ENCODE measurements at places on chromosomes 3 and 15.

DNA sequence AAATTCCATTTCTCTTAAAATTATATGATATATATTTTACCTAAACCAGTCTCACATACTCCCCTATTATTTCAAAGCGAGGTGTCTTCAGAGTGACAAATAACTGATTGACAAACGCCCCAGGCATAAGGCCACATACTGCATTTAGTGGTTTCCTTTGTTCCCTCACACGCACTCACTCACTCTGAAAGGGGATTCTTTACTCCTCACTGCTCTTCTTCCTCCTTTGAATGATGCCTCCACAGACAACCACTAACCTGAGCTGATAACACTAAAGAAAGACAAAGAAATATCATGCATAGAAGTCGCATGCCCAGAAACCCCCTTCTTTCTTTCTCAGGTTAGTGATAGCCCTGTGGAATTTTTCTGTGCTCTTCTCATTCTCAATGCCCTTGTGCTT lies 24.1 kb upstream of the BBX start:
- DNase-seq, result no peak

DNA sequence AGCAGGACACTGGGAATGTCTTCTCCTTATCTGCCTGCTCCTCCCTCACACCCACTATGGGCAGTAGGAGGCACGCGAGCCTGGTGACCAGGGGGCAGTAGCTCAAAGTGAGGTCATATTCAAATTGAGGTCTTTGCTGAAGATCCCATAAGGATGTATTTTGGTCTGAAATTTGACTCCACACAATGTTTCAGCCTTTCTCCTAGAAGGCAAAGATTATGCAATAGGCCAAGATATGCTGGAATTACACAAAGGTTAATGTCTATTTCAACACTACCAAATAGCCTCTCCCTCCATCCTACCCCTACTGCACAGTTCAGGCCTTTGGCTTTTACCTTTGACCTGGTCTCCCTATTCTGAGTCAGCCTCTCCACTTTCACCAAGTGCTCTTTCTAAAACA lies 203.0 kb downstream of the TIGIT start:
- DNase-seq, result no peak

DNA sequence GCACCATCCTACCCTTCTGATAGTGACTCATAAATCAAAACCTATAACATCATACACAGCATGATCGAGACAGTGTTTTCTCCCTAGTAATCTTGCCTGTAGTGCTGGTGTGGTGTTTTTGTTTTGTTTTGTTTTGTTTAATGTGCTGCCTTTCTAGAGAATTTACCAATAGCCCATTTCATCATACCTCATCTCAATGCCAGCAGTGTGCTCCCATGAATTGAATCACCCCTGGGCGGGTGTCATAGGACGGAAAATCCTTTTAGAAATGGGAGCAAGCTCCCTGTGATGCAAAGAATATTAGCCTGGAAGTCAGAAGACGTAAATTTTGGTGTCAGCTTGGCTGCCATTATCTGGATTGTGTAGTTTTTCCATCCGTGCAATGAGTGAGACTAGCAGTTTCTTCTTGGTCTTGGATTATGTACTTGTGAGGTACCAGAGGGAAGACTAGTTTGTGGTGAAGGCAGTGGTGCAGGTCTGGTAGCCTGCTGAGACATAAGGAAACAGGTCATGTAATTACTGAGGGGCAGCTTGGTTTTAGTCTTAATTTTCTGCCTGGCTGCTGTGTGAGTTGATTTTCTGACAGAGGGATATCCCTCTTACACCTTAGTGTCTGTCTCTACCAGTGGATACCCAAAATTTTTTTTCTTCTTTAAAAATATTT lies 29.9 kb downstream of the IGSF10 start:
- DNase-seq, result no peak

- no peak for DNase-seq
Observed at GRCh38 chr3:188179006-188179966, 25.3 kb downstream of the LPP start.

- DNase-seq, result no peak
Observed at GRCh38 chr3:135849827-135850226, 115.7 kb upstream of the PPP2R3A start.

DNA sequence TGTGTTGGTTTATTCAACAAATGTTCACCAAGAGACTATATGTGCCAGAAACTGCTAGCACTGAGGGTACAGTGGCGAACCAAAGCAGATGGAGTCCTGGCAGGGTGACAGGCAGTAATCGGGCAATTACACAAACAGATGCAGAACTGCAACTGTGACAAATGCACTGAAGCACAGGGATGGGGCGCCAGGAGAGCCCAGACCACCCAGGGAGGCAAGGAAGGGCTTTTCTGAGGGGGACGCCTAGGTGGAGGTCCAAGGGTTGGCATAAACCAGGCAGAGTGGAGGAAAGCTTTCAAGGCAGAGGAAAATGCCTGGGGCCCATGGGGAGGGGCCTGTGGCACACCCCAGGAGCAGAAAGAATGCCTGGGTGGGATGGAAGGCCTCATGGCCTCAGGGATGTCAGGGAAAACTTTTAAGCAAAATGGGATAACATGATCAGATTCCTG lies 5.5 kb downstream of the DIS3L start:
- DNase-seq, result no peak

DNA sequence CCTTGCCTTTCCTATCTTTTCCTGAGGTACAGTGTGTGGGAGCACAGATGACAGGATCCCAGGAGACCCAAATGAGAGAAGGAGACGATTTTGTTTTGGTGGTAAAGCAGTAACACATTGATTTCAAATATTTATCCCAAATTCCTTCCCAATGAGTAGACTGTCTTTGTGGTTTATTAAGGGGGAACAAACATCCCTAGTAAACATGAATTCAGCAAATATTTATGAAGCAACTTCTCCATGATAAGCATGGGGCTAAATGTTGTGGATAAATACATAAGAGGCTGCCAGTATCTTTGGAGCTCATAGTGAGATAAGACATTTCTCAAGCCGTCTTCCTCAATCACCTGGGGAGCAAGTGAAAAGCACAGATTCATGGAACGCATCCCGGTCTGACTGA lies 460.8 kb upstream of the CFAP20DC start:
- DNase-seq, result no peak

GRCh38 chr3:16741890-16742289 lies 136.7 kb upstream of the DAZL start:
- DNase-seq, result no peak

- no peak for DNase-seq
Observed at GRCh38 chr15:66942649-66943390, 122.6 kb upstream of the SMAD3 start.

Measured in stimulated activated CD8-positive, alpha-beta memory T cell treated with anti-CD3 and anti-CD28 coated beads, Interleukin-7, amount 100 ng/mL, for 24 hours (primary cell).